Smooth muscle cell of the umbilical artery (primary cell): ENCODE measurements at places on chromosomes 6 and 20. TPM values are rescaled to one million over a fixed set of nuclear protein-coding genes. Genes with fewer than 3 reads are reported as not detected.

OTOR gene
- total RNA-seq: not detected in 2 replicates

SYCP2 gene
- 0.32 and 1.2 TPM in 2 replicates for total RNA-seq

CCM2L gene
- not detected in 2 replicates for total RNA-seq

LAMA5 gene
- 6.5 and 25.0 TPM in 2 replicates for total RNA-seq

GMPR gene
- total RNA-seq: 6.1 and 7.1 TPM in 2 replicates

SYTL3 gene
- 0.89 and 1.7 TPM in 2 replicates for total RNA-seq

MAFB gene
- total RNA-seq: 0.14 and 0.30 TPM in 2 replicates

OOEP gene
- not detected in 2 replicates for total RNA-seq
